Stimulated activated CD4-positive, alpha-beta T cell treated with anti-CD3 and anti-CD28 coated beads, Interleukin-2, amount 100 ng/mL, for 24 hours (primary cell): ENCODE measurements at places on chromosomes 3 and 15.
A peak's percentile ranks its signal among the peaks of the same experiment; 100 is the strongest.

DNA sequence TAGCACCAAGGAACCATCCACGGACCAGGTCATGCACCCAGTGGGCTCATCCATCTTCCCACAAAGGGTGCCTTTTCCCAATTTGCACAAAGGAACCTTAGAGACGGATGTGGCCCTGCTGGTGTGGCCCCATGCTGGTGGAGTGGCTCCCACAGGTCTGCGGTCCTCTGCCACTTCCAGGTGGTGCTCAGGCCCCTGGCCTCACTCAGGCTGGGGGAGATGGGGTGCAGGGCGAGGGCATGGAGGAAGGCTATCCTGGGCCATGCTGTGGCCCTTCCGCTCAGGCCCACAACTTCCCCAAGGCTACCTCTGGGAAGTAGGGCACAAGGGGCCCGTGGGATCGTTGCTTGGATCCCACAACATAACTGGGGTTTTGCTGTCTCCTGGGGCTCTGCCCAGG lies 5.2 kb upstream of the SYNM start:
- no peak for DNase-seq

DNA sequence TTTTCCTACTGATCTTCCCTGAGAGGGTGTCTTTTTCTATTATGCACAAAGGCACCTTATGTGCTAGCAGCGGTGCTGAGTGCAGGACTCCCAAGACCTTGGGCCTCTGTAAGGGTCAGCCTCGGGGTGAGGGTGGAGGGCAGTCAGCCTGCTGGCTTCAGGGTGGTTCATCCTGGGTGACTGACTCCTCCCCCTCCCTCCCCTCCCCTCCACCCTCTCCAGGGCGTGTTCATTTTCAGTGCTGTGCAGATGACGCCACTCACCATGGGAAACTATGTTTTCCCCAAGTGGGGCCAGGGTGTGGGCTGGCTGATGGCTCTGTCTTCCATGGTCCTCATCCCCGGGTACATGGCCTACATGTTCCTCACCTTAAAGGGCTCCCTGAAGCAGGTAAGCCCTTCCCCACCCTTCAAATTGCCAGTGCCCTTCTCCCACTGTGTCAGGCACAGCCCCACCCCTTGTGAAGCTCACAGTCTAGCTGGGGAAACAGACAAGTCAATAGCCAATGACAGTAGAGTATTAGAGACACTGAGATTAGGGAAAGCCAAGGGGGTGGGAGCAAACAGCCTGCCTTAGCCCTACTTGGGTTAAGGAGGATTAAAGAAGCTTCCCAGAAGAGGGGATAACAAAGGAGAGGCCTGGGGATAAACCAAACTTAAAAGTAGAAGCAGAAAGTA lies 41.9 kb downstream of the SLC6A1 start:
- DNase-seq: no peak

- no peak for DNase-seq
These were observed 5.1 kb downstream of the HPS3 start for GRCh38 chr3:149134575-149134974.

- no peak for DNase-seq
These were observed 8.6 kb downstream of the AQP9 start for GRCh38 chr15:58146749-58147148.

- peak; percentile 38 for DNase-seq
These were observed 118.6 kb upstream of the PRR20G start for GRCh38 chr3:127406309-127407025.

DNA sequence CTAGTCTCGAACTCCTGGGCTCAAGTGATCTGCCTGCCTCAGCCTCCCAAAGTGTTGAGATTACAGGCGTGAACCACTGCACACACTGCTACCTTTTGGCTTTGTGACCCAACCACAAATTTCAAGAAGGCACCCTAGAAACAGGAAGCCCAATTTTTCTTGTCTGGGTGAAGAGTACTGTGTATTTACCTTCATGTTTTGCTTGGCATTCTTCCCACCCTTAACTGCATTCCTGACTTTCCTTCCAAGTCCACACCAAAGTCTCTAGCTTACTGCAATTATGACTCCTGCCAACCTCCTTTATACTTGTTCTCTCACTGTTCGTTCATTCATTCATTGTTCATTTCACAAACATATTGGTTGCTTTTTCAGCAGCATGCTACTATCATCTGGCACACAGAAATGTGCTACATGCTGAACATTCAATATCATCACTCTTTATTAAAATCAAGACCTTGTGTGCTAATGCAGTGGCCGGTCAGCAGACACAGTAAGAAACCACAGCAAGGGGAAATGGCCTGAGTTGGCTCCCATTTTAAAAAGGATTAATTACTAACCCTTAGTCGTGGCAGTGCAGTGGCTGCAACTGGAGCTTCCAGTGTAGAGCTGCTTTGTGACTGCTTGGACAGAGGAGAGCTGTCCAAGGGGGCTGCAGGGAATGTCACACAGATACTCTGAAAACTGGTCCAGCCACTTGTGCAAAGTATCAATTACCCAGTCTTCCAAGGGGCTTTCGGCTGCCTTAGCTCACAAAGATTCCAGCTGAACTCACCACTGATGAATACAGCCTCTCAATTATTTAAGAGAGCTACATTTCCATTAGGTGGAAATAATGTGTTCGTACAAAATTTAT lies 94.0 kb downstream of the ETFA start:
- no peak for DNase-seq

- no peak for DNase-seq
These were observed 3.4 kb upstream of the DOCK3 start for GRCh38 chr3:50671331-50671730.

GRCh38 chr15:42547918-42548248 lies 710 bp downstream of the LRRC57 start:
- DNase-seq: no peak

- no peak for DNase-seq
These were observed 241.0 kb upstream of the GBE1 start for GRCh38 chr3:82002491-82002890.
